ENCODE measurements at places on chromosomes 6 and 20.

- no peak for DNase-seq
These were observed 1.2 kb downstream of the NKX2-2 start for GRCh38 chr20:21512634-21513180.

DNA sequence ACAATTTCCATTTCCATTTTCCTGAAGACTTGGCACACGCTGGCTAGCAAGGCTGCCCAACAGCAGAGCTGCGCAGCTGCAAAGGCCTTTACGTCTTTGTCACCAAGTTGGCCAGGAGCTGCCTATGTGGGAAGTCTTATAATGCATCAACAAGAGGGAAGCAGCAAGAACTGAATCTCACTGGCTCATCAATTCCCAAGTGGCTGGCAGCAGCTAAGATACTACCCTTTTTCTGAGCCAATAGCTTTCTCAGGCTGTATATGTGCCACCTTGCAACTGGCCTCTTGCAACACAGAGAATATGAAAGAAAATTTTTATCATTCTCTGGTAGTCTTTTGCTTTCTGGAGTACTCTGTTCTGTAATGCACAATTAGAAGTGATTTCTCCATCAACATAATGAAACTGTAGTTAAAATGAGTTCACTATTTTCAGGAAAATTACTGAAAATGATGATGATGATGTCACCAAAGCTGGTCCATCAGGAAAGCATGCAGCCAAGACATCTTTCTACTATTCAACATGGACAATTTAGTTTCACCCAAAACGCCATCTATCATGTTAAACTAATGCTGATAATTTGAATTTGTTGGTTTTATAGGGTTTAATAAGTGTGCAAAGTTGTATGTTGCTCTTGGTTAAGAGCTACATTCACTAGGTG, 97.3 kb upstream of the FOXA2 start:
- no peak for DNase-seq

DNA sequence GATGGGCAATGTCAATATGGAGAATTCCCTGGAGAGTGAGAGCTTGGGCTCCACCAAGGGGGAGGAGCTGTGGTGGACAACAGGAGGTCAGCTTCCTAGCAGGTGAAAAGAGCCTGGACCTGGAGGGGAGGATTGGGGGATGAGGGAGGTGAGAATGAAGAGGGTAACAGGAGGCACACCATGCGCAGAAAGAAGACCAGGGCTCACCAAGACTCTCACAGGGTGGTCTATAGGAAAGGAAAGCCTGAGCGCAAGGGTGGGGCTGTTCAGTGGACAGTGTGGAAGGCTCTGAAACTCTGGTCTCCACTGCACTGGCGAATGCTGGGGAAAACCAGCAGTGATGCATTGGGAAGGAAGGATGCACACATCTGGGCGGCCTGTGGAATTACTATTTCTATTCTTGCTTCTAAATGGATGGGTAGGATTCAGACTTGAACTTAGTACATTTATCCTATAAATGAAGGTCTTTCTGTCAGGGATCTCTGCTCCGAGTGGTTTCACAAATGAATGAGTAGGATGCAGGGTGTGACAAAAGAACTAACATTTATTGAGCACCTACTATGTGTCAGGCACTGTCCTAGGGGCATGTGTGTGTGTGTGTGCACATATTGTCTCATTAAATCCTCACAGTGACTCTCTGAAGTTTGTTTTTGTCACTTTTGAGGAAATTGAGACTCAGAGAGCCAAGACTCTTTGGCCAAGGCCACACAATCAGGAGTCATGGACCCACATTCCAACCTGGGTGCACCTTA, 152.7 kb downstream of the CD83 start:
- no peak for DNase-seq

DNA sequence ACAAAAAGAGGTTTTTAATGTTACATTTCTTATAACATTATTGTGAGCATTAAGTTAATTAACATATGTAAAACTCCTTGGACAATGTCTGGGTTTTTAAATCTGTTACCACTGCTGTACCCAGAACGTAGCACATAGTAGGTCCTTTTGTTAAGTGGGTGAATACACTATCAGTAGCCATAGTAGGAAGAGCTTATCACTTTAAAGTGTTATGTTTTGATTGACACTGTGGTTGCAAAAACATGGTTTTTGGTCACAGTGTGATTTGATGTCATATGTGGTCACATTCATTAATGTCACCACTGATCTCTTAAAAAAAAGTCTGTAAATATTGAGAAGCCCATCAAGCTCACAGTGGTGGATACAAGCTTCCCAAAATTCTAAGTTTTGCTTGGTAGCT, 160.7 kb downstream of the PLCB1 start:
- DNase-seq = no peak

GRCh38 chr6:123804787-123805540, 1.3 kb downstream of the NKAIN2 start:
- DNase-seq = no peak

GRCh38 chr6:12939314-12939713, 222.7 kb downstream of the PHACTR1 start:
- DNase-seq = no peak

DNA sequence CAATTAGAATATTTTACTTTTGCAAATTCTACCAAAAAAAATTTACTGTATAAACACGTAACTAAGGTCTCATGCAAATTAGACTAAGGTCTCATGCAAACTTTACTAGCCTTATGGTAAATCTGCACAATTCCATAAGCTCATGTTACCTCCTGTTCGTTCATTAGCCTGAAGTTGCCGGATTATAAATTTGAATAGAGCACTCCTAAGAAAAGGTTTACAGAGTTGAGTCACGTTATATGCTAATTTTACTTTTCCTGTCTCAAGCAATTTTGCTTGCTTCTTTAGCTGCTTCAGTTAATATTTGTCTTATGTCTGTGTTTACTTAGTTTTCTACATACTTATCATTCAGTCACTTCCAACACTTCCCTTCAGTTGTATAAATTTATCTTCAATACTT, 1434.0 kb upstream of the EYS start:
- DNase-seq = no peak

DNA sequence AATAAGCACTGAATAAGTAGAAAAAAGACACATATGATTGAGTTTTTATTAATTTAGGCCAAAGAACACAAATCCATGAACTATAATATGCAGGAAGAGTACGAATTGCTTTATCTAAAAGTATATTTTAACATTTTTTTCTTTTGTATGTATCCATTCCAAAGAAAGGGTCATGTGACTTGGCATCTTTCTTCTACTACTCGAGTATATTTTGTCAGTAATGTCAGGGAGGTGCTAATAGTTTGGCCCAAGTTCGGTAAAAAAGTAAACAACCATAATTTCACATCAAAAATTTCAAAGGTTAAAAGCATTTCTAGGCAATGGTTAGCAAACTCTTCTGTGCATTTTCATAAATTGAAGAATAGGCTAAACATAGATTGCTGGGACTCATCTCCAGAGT, 18.7 kb downstream of the DEFB110 start:
- no peak for DNase-seq

- no peak for DNase-seq
These were observed 434.5 kb downstream of the PREX1 start for GRCh38 chr20:48393311-48393685.

GRCh38 chr6:42545226-42545773, 18.5 kb upstream of the UBR2 start:
- no peak for DNase-seq

DNA sequence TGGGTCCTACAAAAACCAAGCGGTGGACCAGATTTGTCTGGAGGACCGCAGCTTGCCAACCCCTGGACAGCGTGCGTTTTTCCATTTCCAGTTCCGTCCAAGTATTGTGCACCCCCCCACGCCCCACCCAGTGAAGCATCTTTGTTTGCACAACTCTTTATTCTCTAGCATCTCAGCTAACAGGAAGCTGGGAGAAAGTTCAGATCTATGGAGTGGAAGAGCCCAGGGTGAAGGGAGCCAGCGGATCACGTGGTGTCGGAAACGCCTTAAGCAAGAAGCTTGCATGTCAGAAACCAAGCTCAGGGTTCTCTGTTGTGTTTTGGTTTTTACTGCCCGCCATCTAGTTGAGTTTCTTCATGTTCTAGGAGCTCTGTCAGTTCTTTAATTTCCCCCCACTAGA, 29.9 kb downstream of the ARID1B start:
- no peak for DNase-seq

DNA sequence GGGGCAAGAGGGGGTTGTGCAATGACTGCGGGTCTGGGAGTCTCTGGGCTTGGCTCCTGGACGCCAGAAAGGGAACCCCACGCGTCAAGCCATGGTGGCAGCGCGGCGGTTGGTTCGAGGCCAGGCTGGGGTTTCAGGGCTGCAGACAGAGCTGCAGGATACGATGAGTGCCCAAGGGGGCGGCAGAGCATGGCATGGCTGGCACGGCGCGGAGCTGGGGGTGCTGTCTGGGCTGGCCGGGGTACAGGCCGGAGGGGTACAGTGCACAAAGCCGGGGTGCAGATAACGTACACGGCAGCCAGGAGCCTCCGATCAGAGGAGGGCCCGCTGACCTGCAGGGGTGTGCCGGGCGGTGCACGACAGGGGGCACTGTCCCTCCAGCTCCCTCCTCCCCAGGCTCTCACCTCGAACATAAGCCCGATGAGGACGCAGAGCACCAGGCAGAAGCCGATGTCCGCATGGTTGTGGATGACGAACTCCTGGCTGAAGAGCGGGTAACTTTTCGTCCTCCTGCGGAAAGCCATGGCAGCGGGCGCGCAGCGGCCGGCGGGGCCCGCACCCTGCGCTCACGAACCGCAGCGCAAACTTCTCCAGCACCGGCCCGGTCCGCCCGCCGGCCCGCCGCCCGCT, 353 bp downstream of the TRAM2 start:
- DNase-seq = peak; percentile 37

- DNase-seq = no peak
These were observed 252.0 kb downstream of the HIVEP2 start for GRCh38 chr6:142692942-142693341.

All from GM12878 (cell line).